GM12878 (cell line): ENCODE measurements at places on chromosomes 6 and 20.

DNA sequence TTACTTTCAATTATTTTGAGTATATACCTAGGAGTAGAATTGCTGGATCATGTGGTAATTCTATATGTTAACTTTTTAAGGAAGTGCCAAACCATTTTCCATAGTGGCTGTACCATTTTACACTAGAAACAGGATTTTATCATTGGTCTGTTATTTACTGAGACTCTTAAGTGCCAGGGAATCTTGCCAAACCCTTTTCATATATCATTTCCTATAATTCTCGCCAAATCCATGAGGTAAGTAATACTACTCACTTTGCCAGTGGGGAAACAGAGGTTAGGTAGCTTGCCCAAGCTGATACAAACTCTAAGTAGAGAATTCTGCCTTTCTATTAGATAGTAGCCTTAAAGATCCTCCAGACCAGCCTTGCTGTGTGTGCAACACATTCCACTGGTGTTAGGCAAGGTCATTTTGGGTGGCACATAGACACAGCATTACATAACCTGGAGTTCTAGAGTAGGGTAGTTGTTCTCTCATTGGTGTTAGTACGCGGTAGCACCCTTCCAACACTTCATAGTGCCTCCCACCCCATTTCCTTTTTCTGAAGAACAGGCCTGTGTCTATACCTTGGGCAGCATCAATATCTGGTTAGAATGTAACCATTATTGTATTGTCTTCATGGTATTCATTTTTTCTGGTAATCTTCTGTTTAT is 65.5 kb downstream of the ARID1B start:
- peaks cover 11% of the 10 kb centered on the region; the same call in 1 of the 2 replicates for H3K36me3 ChIP-seq
- H3K27me3 ChIP-seq, result no peaks in the 10 kb centered on the region
- H3K4me1 ChIP-seq, result peaks cover 23% of the 10 kb centered on the region
- no peak overlapping the region for H3K4me3 ChIP-seq
- DNase-seq, result no peak
- H3K27ac ChIP-seq, result no peak overlapping the region

DNA sequence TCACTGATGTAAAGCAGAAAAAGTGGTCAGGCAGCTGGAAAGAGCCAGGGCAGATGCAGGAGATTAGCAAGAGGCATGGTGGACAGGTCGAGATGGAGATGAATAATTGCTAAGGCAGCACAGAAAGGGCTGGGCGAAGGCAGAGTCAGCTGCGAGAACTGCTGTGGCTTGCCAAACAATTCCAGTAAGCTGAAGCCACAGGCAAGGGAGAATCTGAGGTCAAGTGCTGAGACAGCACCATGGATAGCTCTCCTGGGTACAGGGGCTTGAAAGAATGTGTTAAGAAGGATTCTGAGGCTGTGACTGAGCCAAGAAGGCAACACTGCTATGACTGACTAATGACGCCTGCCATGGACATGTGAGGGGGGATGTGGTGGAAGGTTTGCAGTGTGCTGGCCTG is 220.8 kb upstream of the FOXA2 start:
- H3K36me3 ChIP-seq, result no peaks in the 10 kb centered on the region
- H3K4me3 ChIP-seq, result no peak overlapping the region
- DNase-seq, result no peak
- no peak overlapping the region for H3K27ac ChIP-seq
- H3K4me1 ChIP-seq, result no peaks in the 10 kb centered on the region
- no peaks in the 10 kb centered on the region for H3K27me3 ChIP-seq

DNA sequence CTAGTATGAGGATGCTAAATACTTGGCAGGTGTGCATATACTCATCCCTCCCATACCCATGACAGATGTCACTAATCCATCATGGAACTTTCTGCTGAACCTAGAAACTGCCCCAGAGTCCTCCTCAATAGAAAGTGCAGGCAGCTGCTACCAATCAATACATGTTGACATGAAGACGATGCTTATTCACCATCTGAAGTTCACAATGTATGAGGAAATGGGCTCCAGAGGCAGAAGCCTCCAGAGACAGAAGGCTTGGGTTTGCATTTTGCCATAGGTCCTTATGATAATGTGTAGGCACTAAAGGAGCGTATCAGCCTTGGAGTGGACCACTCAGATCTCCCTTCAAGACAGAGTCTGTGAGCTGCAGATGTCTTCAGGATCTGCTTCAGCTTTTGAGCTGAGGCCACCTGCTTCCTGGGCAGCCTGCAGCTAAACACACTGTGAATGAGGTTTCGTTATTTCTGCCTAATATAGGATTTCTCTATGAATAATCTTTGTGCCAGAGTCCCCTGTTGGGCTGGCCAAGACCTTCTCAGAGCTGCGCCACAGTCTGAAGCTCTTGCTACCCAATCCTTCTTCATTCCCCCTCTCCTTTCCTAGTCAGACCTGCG is 7.5 kb upstream of the KIAA1755 start:
- no peak for DNase-seq
- no peak overlapping the region for H3K4me3 ChIP-seq
- no peak overlapping the region for H3K27ac ChIP-seq
- H3K27me3 ChIP-seq, result no peaks in the 10 kb centered on the region
- no peaks in the 10 kb centered on the region for H3K4me1 ChIP-seq

GRCh38 chr20:37749620-37750403 is 56.0 kb downstream of the CTNNBL1 start:
- DNase-seq, result no peak
- no peak overlapping the region for H3K27ac ChIP-seq
- H3K4me3 ChIP-seq, result no peak overlapping the region

DNA sequence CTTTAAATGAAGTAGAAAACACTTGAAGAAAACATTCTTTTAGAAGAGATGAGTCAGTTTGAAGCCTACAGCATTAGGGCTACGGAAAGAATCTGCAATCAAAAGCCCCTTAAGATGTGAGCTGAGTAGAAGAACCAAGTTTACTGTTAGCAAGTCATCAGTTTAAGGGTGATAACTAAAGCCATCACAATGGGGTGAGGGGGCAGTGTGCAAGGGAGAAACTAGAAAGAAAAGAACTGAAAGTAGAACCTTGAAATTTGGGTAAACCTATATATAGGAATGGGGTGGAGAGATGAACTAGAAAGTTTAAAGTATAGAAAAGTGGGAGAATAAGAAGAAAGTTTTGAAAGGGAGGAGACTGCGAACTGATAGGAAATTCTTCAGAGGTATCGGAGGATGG is 212.9 kb downstream of the COL19A1 start:
- DNase-seq, result no peak
- no peaks in the 10 kb centered on the region for H3K27me3 ChIP-seq

DNA sequence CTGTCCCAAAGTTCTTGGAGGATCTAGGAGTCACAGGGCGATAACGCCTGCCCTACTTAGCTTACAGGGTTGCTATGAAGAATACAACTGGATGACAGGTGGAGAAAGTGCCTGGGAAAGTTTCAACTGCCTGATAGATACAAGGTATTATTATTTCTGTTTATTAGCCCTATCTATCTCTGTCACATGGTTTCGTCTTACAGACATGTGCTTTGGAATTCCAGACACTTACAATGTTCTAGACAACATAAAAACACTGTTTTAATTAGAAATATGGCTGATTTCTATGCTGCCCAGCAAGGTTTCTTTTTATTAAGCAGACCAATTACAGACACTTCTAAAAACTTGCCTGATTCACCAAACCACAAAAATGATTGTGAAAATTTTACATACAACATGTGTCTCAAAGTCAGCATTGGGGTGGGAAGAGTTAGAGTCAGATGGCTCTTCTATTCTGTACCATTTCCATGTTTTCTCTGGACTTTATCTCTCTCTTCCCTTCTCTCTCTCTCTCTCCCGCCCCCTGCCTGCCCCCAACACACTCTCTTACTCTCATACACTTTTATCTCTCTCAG is 50.0 kb downstream of the GJA10 start:
- DNase-seq, result no peak
- no peaks in the 10 kb centered on the region for H3K36me3 ChIP-seq
- no peak overlapping the region for H3K27ac ChIP-seq

GRCh38 chr6:169564453-169565240 is 137.2 kb downstream of the WDR27 start:
- H3K36me3 ChIP-seq, result no peaks in the 10 kb centered on the region
- no peak overlapping the region for H3K4me3 ChIP-seq
- no peak overlapping the region for H3K27ac ChIP-seq
- DNase-seq, result no peak
- no peaks in the 10 kb centered on the region for H3K27me3 ChIP-seq
- H3K4me1 ChIP-seq, result peaks cover 7% of the 10 kb centered on the region; the same call in 1 of the 2 replicates

GRCh38 chr6:160028487-160029275 is 59.8 kb downstream of the IGF2R start:
- no peaks in the 10 kb centered on the region for H3K4me1 ChIP-seq
- peaks cover 25% of the 10 kb centered on the region for H3K36me3 ChIP-seq
- H3K27me3 ChIP-seq, result no peaks in the 10 kb centered on the region
- H3K27ac ChIP-seq, result no peak overlapping the region

- DNase-seq, result no peak
- H3K4me3 ChIP-seq, result no peak overlapping the region
- no peaks in the 10 kb centered on the region for H3K36me3 ChIP-seq
- no peaks in the 10 kb centered on the region for H3K4me1 ChIP-seq
- no peak overlapping the region for H3K27ac ChIP-seq
- H3K27me3 ChIP-seq, result no peaks in the 10 kb centered on the region
Observed at GRCh38 chr6:92682516-92683398, 736.6 kb downstream of the EPHA7 start.

DNA sequence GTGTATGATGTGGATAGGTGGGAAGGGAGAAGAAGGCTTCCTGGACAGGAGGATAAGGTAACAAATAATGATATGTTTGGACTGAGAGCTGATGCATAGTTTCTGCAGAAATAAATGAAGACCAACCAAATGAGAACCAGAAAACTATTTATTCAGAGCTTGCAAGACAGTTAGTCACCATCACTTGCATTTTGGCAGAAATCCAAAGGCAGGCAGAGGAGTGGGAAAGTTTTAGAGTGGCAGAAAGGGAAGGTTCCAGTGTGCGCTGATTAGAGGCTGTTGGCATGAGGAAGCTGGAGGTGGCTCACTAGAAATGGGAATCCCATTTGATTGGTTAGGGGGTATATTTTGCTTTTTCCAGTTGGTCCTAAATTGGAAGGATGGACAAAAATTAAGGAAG is 13.0 kb upstream of the F13A1 start:
- no peaks in the 10 kb centered on the region for H3K36me3 ChIP-seq
- no peaks in the 10 kb centered on the region for H3K27me3 ChIP-seq
- DNase-seq, result no peak
- peak overlapping the region; percentile 97 for H3K27ac ChIP-seq
- no peak overlapping the region for H3K4me3 ChIP-seq

GRCh38 chr20:46289432-46289831 is 18.9 kb downstream of the CDH22 start:
- H3K27me3 ChIP-seq, result peaks cover 6% of the 10 kb centered on the region
- H3K4me1 ChIP-seq, result no peaks in the 10 kb centered on the region
- H3K36me3 ChIP-seq, result no peaks in the 10 kb centered on the region
- no peak for DNase-seq

- H3K4me1 ChIP-seq, result peaks cover 9% of the 10 kb centered on the region
- no peaks in the 10 kb centered on the region for H3K27me3 ChIP-seq
- H3K27ac ChIP-seq, result no peak overlapping the region
- H3K4me3 ChIP-seq, result no peak overlapping the region
Observed at GRCh38 chr6:154232013-154232910, 124.3 kb downstream of the IPCEF1 start.

DNA sequence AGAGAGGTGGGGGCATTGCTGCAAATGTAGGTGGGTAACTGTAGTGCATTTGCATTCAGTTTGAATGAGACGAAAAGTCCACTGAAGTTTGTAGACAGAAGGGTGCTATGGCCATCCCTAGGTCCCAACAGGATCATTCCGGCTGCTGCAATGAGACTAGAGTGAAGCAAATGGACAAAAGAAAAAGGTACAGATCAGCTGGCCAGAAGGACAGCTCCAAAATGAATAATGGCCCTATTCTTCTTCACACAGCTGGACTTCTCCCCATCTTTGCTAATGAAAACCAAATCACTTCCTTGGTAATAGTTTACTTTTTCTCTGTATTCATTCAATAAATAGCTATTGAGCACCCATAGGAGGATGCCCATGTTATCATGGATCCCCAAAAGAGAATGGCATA is 56.4 kb upstream of the TPD52L1 start:
- H3K27me3 ChIP-seq, result peaks cover 1% of the 10 kb centered on the region
- H3K27ac ChIP-seq, result no peak overlapping the region
- no peaks in the 10 kb centered on the region for H3K36me3 ChIP-seq
- no peaks in the 10 kb centered on the region for H3K4me1 ChIP-seq

DNA sequence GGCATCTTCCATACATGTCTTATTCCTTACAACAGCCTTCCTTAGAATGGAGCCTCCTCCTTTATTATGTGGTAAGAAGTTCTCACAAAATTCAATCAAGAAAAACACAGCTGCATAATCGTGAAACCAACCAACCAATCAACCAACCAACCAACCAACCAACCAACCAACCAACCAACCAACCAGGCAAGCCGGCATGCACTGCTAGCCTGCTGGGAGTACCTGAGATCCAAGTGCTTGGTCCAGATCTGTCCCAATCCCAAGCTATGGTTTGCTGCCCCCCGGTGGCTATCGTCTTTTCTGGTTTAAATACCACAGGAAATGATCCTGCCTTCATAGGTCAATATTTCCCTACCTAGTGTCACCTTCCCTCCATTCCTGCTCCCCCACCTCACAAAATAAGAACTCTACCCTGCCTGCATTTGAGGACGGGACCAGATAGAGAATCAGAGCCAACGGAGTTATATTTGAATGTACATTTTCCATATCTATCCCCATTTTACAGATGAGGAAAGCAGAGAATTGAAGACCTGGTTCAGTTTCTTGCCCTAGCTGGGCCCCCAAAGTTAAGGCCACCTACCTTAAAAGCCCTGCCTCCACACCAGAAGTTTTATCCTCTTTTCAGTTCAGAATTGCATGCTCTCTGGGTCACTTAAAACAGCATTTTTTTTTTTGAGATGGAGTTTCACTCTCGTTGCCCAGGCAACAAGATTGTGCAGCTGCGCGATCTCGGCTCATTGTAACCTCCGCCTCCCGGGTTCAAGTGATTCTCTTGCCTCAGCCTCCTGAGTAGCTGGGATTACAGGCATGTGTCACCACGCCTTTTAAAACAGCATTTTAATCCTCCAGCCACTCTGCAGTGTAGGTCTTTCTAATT is 27.1 kb downstream of the RAB44 start:
- no peaks in the 10 kb centered on the region for H3K36me3 ChIP-seq
- 0 out of 2 replicates have a peak overlapping the region, but pooled peaks have one; percentile 9 for H3K27ac ChIP-seq
- no peak overlapping the region for H3K4me3 ChIP-seq
- H3K4me1 ChIP-seq, result peaks cover 36% of the 10 kb centered on the region
- H3K27me3 ChIP-seq, result no peaks in the 10 kb centered on the region

DNA sequence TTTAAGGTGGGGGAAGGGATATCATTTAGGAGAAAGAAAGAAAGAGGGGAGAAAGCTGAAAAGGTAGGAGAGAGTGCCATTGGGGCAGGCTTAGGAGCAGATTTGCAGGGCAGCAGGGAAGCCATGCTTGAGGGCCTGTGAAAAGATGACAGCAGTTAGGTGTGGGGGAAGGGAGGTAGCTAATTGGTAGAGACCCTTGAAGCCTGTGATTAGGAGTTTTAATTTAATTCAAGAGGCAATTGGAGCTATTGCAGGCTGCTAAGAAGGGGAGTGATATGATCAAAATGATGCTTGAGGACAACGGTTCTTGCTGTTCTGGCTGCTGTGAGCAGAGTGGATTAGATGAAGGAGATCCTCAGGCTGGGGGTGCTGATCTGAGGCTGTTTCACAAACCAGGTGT is 24.5 kb upstream of the SEC63 start:
- no peak overlapping the region for H3K4me3 ChIP-seq
- H3K27ac ChIP-seq, result no peak overlapping the region
- H3K36me3 ChIP-seq, result no peaks in the 10 kb centered on the region
- no peak for DNase-seq
